ENCODE measurements at places on chromosomes 11 and 22.

- DNase-seq: no peak
Observed at GRCh38 chr22:43277987-43278601, 65.1 kb downstream of the SCUBE1 start.

- DNase-seq: no peak
Observed at GRCh38 chr11:95575517-95575916, 214.1 kb downstream of the FAM76B start.

DNA sequence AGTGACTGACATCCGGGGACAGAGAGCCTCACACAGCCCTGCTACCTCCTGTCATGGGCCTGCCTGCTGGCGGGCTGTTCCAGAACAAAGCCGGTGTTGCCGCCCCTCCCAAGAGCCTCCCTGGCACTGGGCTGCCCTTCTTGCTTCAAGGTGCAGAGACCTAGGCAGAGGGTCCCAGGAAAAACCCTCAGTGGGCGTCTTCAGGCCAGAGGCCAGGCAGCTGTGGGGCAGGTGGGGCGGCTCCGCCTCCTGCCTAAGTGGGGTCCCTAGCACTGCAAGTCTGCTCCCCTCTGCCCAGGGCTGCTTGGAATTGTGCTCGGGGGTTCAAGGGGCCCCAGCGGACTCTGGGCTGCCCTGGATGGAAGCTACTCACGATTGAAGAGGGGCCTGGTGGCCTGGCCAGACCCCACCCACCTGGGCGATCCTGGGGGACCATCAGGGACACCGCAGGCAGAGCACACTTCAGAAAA lies 20.4 kb upstream of the GNB1L start:
- no peak for DNase-seq

- DNase-seq: no peak
Observed at GRCh38 chr22:20644071-20644642, 129.8 kb upstream of the SERPIND1 start.

- DNase-seq: no peak
Observed at GRCh38 chr22:30024231-30024630, 56.0 kb upstream of the HORMAD2 start.

DNA sequence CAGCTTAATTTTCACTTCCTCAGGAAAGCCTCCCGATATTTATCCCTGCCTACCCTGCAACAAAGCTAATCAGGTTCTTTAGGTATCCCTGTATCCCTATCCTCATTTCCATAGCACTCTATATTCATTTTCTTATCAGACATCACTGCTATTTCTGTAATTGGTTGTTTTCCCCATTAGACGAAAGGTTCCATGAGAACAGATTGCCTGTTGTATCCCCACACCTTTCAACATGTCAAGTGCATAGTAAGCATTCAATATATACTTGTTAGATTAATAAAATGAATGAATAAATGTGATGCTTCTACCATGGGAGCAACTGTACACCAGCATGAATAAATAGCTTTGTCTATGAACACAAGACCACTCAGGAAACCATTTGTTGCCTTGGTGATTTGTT lies 499.8 kb downstream of the DLG2 start:
- no peak for DNase-seq

DNA sequence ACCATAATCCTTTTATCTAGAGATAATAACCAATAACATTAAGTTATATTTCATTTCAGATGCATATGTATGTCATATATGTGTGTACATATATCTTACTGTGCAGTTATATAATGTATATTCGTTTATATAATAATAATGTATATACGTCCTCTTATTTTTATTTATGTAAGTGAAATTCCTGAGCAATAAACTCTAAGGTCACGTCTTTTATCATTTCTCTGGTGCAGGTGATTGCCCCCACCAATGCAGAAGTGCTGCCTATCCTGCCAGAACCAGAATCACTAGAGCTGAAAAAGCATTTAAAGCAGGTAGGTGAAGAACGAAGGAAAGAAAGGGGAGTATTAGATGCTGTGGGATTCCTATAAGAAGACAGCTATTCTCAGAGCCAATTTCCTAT lies 8.8 kb downstream of the MADD start:
- DNase-seq: no peak

DNA sequence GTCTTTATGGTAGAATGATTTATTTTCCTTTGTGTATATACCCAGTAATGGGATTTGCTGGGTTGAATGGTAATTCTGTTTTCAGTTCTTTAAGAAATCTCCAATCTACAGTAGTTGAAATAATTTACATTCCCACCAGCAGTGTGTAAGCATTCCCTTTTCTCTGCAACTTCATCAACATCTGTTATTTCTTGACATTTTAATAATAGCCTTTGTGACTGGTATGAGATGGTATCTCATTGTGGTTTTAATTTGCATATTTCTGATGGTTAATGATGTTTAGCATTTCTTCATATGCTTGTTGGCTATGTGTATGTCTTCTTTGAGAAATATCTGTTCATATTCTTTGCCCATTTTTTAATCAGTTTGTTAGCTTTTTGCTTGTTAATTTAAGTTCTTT lies 901.2 kb downstream of the METTL15 start:
- DNase-seq: no peak

DNA sequence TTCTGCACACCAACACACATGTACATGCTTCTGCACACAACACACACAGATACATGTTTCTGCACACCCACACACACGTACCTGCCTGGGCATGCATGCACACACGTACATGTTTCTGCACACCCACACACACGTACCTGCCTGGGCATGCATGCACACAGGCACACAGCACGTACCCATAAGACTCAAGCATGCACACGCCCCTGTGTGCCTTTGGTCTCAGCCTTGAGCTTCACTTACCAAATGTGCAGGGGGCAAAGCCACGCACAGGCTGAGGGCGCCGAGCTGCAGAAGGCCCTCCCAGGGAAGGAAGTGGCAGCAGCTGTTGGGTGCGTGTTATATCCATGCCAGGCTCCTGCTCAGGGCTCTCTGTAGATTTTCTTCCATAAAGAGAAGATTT lies 34.7 kb upstream of the SMIM38 start:
- DNase-seq: no peak

DNA sequence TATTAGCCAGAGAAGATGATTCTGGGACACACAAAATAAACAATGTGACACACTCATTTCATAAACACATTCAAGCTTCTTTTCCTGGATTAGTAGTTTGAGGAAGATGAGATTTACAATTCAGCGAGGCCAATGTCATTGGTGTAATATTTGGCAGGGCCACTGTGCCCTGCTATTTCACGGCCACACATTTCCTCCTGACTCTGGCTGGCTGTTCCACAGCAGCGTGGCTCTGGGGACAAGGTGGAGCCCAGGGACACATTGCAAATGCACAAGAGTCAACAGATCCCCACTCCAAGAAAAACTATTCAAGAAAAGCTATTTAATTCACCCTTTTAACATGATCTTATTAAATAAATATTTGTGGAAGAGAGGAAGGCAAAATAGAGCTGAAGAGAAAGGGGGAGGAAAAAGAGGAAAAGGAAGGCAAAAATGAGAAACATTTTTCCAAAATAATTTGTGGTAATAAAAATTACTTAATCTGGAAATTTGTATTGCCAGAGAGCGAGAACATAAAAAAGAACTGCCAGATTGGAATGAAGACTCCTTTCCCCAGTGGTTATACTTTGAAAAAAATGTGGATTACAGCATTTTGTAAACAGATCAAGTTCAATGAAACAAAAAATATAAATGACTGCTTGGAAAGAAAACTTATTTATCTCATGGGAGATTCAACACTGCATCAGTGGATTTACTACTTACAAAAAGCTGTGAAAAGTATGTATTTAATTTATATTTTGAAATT lies 27.1 kb downstream of the NXPE2 start:
- DNase-seq: no peak

GRCh38 chr11:96114178-96115064 lies 190.5 kb upstream of the MTMR2 start:
- no peak for DNase-seq

- DNase-seq: peak; percentile 17
Observed at GRCh38 chr22:38298312-38299005, 18.8 kb downstream of the CSNK1E start.

GRCh38 chr22:17672417-17672991 lies 33.9 kb downstream of the BCL2L13 start:
- DNase-seq: no peak

GRCh38 chr22:30354644-30355043 lies 2.0 kb downstream of the SF3A1 start:
- no peak for DNase-seq

DNA sequence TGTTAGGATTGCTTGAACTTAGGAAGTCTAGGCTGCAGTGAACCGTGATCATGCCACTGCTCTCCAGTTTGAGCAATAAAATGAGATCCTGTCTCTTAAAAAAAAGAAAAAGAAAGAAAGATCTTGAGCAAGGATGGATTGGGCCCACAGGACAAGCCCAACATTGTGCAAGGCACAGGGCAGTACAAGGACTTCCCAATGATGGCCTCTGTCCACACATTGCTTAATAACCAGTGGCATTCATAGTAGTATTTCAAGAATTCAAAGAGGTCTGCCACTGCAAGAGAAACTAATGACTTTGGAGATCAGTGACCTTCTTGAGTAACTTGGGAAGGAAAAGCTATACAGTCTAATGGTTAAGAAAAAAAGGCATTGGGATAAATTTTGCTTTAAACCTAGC lies 44.6 kb downstream of the SEZ6L start:
- no peak for DNase-seq

DNA sequence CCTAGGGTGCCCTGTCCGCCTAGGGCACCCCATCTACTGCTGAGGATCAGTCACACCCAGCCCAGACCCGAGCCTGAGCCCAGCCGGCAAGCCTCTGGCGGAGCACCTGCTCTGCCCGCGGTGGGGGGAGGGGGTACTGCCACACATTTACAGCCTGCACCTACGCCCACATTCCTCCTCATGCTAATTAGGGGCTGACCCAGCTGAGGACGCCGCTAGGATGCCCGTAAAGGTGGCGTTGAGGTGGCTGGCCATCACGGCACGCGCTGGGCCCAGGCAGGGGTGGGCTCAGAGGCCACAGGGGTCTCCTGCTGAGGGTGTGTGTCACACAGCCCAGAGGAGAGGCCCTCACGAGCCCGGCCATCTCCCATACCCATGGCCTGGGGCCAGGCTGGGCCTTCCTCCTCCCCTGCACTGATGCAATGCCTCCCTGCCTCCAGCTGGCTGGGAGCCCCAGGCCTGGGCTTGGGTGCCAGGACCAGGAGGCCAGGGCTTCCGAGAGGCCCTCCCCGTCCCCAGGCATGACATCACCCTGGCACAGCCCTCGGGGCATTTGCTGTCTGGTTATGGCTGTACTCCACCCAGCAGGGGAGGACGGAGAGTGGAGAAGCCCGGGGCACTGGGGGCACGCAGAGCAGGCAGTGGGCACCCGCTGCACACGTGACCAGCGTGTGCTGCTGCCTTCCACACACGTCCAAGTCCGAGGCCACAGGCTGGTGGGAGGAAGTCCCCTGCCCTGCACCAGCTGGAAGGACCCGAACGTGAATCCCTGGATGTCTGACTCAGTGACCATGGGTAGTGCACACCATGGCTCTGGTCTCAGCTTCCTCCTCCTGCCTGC lies 12.7 kb downstream of the DUSP8 start:
- DNase-seq: no peak

GRCh38 chr22:38461414-38462081 lies 6.3 kb upstream of the KDELR3 start:
- DNase-seq: no peak

GRCh38 chr11:75428281-75428724 lies 4.7 kb downstream of the KLHL35 start:
- peak; percentile 40 for DNase-seq

- no peak for DNase-seq
Observed at GRCh38 chr11:41050791-41051190, 408.7 kb downstream of the LRRC4C start.

GRCh38 chr11:90493379-90493778 lies 270.5 kb upstream of the CHORDC1 start:
- DNase-seq: no peak
